Body of pancreas (tissue), 4 donors: ENCODE measurements at places on chromosomes 6 and 20.

- no peak for DNase-seq
These were observed 19.3 kb upstream of the OSTM1 start for GRCh38 chr6:108093781-108094300.

DNA sequence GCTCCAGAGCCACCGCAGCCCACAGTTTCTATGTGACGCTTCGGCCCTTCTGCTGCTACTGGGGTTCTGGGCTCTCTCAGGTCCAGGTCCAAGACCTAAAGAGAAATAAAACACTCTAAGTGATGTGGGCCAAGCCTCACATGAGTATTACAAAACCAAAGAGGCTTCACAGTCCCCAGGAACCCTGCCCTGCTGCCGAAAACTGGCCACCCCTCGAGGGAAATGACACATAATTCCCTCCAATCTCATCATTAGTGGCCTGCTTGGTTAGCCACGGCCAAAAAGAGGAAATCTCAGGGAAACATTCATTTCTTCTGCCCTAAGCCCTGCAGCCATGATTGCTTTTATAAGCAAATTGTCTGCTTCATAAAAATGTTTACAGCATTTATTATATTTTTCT, 32.5 kb downstream of the DLL1 start:
- no peak for DNase-seq

GRCh38 chr6:130931683-130932082, 104.5 kb downstream of the SMLR1 start:
- no peak for DNase-seq

GRCh38 chr6:7758456-7758855, 32.6 kb downstream of the BMP6 start:
- DNase-seq: peak; percentile 3
